ENCODE measurements at places on chromosomes 3 and 15. TPM values are rescaled to one million over a fixed set of nuclear protein-coding genes. Genes with fewer than 3 reads are reported as not detected.
A peak's percentile ranks its signal among the peaks of the same experiment; 100 is the strongest.

DNA sequence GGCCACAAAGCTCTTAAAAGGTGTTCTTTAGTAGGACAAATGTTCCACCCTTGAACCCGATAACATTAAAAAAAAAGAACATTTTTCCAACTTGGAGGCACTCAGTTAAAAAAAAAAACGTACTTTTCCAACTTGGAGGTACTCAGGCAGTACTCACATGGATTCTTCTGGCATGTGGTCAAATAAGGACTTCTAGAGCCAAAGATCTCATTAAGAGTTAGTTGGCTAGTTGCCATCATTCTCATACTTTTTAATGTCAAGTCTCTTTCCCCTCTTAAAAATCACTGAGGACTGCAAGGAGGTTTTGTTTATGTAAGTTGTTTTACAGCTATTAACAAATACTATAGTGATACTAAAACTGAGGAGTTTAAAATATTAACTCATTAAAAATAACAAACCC is 101.0 kb downstream of the CADPS start:
- H3K36me3 ChIP-seq = no peaks in the 10 kb centered on the region
- DNase-seq = no peak

GRCh38 chr15:47870956-47871625 is 153.8 kb downstream of the SEMA6D start:
- H3K36me3 ChIP-seq = no peaks in the 10 kb centered on the region
- peaks cover 26% of the 10 kb centered on the region for H3K4me1 ChIP-seq
- H3K27me3 ChIP-seq = no peaks in the 10 kb centered on the region
- DNase-seq = no peak
- H3K27ac ChIP-seq = no peak overlapping the region

DNA sequence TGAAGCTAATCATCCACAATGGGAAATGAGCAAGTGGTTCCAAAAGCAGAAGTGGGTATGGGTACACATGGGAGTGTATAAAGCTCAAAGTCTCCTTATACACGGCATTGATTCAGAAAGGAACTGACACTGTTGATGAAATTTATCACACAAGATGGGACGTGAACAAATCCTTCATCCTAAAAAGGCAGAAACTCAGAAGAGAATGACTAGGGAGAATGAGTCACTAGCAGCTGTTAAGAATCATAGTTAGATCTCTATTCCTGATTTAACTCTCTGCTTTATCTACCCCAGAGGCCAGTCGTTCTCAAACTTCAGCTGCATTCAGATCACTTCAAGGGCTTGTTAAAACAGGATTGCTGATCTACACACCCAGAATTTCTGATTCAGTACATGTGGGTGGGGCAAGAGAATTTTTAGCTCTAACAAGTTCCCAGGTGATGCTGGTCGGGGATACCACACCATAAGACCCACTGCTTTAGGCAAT is 97.7 kb upstream of the PHLDB2 start:
- no peaks in the 10 kb centered on the region for H3K36me3 ChIP-seq
- no peaks in the 10 kb centered on the region for H3K27me3 ChIP-seq
- no peak for DNase-seq
- peak overlapping the region; percentile 72 for H3K27ac ChIP-seq
- peaks cover 42% of the 10 kb centered on the region for H3K4me1 ChIP-seq

DNA sequence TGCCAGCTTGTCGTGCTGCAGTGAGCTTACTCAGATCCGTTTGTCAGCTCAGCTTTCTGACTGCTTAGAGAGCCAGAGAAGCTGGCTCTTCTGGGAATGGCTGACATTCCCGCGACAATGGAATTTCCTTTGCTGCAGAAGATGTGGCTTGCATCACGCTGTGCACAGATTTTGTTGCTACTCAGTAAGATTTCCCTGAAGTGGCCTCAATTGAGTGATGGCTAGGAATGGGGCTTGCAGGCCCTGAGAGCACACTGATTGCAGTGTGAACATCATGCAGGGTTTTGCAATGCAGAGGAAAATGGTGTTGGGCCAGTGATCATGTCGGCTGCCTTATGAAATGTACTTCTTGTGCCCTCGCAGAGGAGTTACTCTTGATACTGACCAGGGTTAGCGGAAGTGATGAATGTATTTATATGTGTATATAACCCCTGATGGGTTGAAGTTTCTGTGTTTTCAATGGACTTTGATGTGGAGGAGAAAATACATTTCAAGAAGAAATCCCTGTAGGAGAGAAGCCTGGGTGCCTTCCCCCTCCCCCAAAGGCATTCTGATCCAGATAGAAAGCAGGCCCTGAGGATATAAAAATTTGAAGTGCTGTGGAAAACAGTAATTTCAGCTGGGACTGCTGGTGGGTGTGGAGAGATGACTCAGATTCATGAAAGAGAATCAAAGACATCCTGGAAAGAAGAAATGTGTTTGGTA is 102.5 kb upstream of the PDZRN3 start:
- H3K27me3 ChIP-seq = no peaks in the 10 kb centered on the region
- no peak for DNase-seq

DNA sequence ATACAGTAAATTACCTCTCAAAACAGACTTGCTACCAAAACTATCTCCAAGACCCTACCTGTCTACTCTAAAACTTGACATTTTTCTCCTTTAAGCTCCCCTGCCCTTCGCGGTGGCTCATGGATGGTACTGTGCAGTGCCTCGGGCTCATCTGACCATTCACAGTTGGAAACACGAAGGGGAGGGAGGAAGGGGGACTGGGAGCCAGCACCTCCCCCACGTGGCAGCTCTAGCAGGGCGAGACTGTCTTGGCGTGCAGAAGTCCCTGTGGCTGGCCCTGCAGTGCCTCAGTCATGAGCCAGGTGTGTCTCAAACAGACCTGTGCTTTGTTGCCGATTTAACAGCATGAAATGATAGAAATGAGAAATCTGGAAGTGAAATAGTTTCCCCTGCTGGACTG is 372.0 kb downstream of the GABRG3 start:
- no peak overlapping the region for H3K4me3 ChIP-seq
- H3K4me1 ChIP-seq = no peaks in the 10 kb centered on the region
- no peak for DNase-seq
- no peaks in the 10 kb centered on the region for H3K27me3 ChIP-seq

DNA sequence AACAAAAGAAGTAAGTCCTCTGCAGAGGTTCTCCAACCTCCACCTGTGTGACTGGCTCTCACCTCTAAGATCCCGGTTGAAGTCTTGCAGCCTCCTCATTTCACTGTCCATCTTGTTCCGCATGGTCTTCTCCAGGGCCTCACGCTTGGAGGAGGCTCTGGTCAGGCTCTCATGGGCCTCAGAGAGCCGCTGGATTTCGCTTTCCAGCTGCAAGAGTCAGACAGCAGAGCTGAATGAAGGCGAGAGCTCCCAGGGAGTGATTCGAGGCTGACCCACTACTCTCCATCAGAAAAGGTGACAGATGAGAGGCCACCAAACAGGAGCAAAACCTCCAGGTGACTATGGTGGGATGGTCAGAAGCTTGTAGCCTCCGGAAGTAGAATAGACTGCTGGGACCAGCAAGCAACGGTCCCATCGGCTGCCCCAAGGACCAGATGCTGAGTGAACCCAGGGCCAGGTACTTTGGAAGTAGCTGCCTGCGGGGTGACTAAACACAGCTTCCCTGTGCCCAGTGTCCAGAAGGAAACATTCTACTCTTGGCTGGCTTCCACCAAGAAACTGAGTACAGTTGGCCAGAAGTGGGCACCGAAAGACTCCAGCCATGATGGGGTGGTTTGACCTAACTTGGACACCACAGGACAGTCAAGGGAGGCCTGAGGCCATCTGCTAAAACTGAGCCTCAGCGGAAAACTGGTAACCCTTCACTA is 7.9 kb downstream of the AMOTL2 start:
- H3K36me3 ChIP-seq = peaks cover 93% of the 10 kb centered on the region
- no peaks in the 10 kb centered on the region for H3K27me3 ChIP-seq
- peak overlapping the region; percentile 3 for H3K4me3 ChIP-seq
- peaks cover 99% of the 10 kb centered on the region for H3K4me1 ChIP-seq
- H3K27ac ChIP-seq = peak overlapping the region; percentile 100

GRCh38 chr3:52347716-52348635 is 31.9 kb downstream of the DNAH1 start:
- H3K4me1 ChIP-seq = peaks cover 27% of the 10 kb centered on the region
- H3K36me3 ChIP-seq = peaks cover 5% of the 10 kb centered on the region
- DNase-seq = no peak

CACNA2D3 gene
- 21.2 TPM for total RNA-seq
